ENCODE measurements at places on chromosomes 2 and 18.

DNA sequence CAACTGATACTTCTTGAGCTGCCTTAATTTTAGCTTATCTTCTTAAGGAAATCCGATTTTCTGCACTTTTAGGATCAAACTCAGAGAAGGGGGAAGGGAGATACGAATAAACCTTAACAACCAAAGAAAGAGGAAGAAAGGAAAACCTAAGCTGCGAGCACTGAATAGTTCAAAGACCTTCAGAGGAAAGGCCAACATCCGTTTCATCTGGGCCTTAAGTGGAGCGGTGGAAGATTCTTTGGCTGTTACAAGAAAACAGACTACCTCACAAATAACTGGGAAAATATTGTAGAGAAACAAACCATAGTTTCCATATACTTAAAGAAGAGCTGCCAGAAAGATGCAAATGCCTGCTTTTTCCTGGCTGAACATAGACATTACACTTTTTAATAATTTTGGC lies 43.6 kb downstream of the VIT start:
- DNase-seq: no peak

DNA sequence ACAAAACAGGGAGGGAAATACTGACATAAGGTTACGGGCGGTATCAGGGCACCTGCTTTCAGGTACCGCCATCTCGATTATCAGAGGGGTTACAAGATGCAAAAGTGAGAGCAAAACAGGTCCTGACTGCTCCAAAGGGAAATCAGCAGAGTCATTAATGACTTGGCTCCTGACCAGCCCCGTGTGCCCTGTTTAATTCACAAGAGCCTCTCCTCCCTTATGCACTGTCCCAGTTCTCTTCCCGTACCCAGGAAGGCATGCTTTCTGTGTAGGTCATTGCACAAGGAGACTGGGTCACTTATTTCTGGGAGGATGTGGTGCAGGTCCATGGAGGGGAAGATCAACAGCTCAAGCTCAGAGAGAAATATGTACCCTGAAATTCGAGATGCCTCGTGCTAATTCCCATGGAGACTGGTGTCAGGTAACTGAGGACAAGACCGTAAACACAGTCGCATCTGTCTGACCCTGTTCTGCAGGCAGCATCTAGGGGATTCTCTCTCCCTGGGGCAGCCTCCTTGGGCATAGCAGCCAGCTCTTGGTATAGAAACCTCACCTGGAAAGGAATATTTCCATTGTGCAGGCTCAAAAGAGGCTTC lies 79.9 kb downstream of the HNRNPLL start:
- no peak for DNase-seq

DNA sequence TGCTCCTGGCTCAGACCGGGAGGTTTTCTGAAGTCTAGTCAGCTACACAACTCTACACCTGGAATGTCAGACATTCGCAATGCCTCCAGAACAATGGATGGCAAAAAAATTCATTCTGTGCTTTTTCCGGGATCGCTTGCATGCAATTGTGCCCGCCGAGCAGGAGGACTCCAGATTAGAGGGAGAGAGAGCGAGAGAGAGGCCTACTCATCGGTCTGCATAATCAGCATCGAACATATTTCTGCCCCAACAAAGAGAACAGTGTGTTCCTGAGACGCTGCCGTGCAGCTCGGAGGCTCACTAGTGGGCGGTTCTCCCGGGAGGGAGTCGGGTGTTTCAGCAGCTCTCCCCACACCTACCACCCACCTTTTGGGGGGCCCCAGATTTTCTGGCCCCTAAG lies 117.1 kb downstream of the KLHL29 start:
- DNase-seq: no peak

GRCh38 chr2:239444626-239445577 lies 44.1 kb upstream of the HDAC4 start:
- DNase-seq: no peak

DNA sequence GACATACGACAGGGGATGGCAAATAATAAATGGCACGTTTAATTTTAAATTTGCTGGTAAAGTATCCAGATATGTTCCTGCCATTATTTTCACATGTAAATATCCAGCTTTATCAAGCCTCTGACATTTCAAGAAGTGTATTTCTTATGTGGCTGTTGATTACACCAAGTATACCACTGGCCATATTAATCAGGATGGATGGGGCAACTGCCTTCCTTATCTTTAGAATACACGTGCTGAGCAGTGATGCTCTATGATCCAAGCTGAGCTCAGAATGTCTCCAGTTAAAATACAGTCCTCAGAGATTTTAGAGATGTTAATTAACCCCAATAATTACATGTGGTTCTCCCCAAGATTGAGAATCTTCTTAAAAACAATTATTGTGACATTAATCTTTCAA lies 38.3 kb upstream of the RAPGEF4 start:
- no peak for DNase-seq

GRCh38 chr2:46157072-46157965 lies 139.9 kb upstream of the EPAS1 start:
- DNase-seq: no peak

DNA sequence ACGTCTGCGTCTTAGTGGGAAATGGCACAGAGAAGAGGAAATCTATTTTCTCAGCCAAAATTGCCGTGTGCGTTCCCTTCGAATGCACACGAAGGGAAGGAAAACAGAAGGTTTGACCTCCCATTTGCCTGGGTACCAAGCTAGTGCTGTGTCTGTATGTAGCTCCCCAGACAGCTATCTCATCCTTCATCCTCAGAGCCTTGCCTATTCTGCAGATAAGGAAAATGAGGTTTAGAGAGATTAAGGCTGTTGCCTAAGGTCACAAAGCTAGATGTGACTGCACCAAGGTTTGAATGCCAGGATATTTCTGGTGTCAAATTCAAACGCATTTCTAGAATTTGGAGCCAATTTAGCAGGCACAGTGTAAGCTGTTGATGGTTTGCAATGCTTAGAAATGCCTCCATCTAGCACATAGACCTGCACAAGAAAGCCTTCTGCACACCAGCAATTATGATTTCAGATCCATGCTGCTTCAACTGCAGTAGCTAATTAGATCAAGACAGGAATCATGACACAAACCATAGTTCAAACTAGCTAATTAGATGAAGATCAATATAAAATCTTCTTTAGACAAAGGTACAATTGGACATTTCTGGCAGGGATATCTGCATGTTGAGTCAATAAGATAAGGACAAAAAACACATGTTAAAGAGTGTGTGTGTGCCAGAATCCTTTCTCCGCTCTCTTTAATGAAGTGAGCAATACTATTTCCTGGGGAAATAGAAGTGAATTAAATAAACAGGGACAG lies 115.1 kb downstream of the CMPK2 start:
- DNase-seq: no peak

DNA sequence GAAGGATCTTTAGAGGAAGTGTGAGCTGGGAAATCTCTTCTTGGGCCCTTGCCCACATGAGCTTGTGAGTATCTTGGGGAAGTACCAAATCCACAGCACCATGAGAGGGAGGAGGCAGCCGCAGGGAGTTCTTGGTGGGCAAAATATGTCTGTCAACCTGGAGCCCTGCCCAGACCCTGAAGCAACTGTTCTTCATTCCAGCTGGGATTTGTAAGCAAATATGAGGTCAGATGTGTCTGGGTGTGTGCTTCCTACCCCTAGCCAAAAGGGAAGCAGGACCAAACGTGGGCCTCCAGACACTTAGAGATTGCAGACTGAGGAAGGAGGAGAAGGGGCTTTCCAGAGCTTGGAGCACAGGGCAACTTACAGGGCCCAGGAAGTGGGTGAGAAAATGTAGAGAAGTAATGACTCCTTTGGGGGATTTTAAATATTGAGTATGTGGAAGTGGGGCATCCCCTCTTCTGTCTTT lies 41.9 kb downstream of the TMEM247 start:
- no peak for DNase-seq

Data from D341Med (cell line).